ENCODE measurements at places on chromosomes 3 and 15. TPM values are rescaled to one million over a fixed set of nuclear protein-coding genes. Genes with fewer than 3 reads are reported as not detected.

DNA sequence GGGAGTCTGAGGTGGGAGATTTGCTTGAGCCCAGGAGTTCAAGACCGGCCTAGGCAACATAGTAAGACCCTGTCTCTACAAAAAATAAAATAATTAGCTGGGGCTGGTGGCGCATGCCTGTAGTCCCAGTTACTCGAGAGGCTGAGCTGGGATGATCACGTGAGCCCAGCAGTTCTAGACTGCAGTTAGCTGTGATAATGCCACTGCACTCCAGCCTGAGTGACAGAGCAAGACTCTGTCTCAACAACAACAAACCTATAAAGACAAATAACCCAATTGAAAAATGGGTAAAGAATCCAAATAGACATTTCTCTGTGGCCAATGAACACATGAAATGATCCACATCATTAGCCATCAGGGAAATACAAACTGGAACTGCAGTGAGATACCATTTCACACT is 1.1 kb upstream of the RPL32 start:
- no peak overlapping the region for H3K27ac ChIP-seq
- no peaks in the 10 kb centered on the region for H3K27me3 ChIP-seq
- H3K4me3 ChIP-seq, result no peak overlapping the region
- H3K36me3 ChIP-seq, result peaks cover 27% of the 10 kb centered on the region
- no peak for DNase-seq

GRCh38 chr3:15744176-15744575 is 53.6 kb downstream of the ANKRD28 start:
- H3K27me3 ChIP-seq, result no peaks in the 10 kb centered on the region
- H3K4me1 ChIP-seq, result no peaks in the 10 kb centered on the region
- peaks cover 63% of the 10 kb centered on the region for H3K36me3 ChIP-seq
- H3K4me3 ChIP-seq, result no peak overlapping the region
- no peak for DNase-seq

GRCh38 chr3:89179355-89180001 is 72.1 kb downstream of the EPHA3 start:
- H3K27me3 ChIP-seq, result no peaks in the 10 kb centered on the region
- DNase-seq, result no peak
- peak overlapping the region; percentile 23 for H3K27ac ChIP-seq
- no peak overlapping the region for H3K4me3 ChIP-seq
- H3K4me1 ChIP-seq, result peaks cover 26% of the 10 kb centered on the region

DNA sequence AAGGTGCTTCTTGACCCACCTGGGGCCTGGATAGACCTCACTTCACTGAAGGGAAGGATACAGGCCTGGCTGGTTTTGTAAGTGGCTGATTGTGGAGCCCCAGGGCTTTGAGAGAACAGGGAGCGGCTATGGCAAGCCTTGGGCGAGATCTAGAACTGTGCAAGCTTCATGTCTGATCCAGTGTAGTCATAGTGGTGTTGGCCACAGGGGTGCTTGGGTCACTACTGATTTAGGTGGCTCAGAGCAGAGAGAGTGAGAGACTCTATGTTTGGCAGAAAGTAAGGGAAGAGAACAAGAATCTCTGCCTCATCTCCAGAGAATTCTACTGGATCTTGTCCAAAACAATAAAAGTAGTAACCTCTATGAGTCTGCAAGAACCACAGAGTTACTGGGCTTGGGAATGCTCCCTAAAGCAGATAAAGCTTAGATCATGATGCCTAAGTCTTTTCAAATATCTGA is 394.2 kb upstream of the EPHA3 start:
- DNase-seq, result no peak
- H3K4me1 ChIP-seq, result no peaks in the 10 kb centered on the region
- H3K36me3 ChIP-seq, result no peaks in the 10 kb centered on the region
- H3K4me3 ChIP-seq, result no peak overlapping the region
- no peaks in the 10 kb centered on the region for H3K27me3 ChIP-seq
- no peak overlapping the region for H3K27ac ChIP-seq

- peak overlapping the region; percentile 97 for H3K27ac ChIP-seq
- peak; percentile 83 for DNase-seq
- H3K27me3 ChIP-seq, result no peaks in the 10 kb centered on the region
Observed at GRCh38 chr15:68054628-68055223, 611 bp downstream of the PIAS1 start.

DNA sequence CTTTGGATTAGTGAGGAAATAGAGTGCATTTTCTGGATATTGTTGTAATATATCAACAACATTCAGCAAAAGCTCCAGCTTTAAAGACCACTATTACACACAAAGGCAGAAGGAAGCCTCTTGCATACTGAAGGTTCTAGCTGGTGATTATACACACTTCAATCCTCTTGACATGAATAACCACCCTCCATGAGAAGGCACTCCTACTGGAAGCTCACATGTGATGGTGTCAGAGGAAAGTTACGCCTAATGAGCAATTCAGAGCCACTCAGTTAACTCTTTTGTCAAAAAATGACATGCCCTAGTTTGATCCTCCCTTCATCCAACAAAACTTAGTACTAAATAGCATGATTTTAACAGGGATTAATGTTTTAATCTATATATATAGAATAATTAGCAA is 124.6 kb upstream of the LYSMD4 start:
- H3K27me3 ChIP-seq, result no peaks in the 10 kb centered on the region
- H3K4me1 ChIP-seq, result no peaks in the 10 kb centered on the region
- H3K27ac ChIP-seq, result no peak overlapping the region
- H3K36me3 ChIP-seq, result no peaks in the 10 kb centered on the region

DNA sequence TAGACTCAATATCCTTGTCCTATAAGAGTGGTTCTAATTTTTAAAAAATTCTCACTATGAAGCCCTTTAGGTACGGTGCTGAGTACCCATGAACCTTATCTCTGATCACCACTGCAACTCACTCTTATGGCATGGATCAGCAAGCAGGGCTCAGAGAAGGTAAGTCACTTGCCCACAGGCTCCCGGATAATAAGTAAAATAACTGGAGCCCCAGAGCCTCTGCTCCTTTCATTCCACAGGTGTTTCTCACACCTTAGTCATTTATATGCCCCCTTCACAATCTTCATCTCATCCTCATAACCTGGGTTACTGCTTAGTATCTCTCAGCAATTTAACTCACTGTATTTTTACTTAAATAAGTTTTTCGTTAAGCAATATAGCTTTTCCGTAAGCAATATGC is 28.4 kb upstream of the AKAP13 start:
- H3K27me3 ChIP-seq, result no peaks in the 10 kb centered on the region
- H3K4me1 ChIP-seq, result peaks cover 12% of the 10 kb centered on the region
- no peak overlapping the region for H3K27ac ChIP-seq
- H3K36me3 ChIP-seq, result no peaks in the 10 kb centered on the region
- DNase-seq, result no peak

GRCh38 chr3:30260762-30261161 is 345.6 kb upstream of the TGFBR2 start:
- no peak for DNase-seq
- no peaks in the 10 kb centered on the region for H3K4me1 ChIP-seq
- H3K36me3 ChIP-seq, result no peaks in the 10 kb centered on the region
- no peak overlapping the region for H3K27ac ChIP-seq

DNA sequence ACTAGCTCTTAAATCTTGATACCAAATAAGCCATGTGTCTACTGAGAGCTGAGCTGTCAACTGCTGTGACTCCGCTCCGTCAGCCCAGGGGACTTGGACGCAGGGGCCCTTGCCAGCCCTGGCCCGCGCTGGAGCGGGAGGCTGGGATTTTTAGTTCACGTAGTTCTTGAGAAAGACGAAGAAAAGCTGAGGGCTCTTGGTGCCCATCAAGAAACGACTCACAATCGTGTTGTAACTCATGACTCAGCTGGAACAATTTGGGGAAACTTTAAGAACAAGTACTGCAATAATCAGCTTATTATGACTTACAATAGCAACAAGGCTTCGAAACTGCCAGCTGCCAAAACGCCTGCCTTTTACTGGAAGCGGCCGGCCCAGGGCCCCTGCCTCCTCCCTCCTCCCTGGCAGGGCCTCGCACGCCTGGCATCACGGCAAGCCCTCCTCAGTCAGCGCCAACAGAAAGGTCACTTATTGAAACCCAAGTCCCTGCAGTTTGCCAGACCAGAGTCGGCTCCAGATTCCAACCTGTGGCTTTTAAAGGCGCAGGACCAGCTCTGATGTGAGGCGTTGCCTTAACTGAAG is 60.3 kb downstream of the RGMA start:
- H3K27me3 ChIP-seq, result no peaks in the 10 kb centered on the region
- peak; percentile 66 for DNase-seq
- H3K4me1 ChIP-seq, result peaks cover 25% of the 10 kb centered on the region
- no peak overlapping the region for H3K27ac ChIP-seq

- no peaks in the 10 kb centered on the region for H3K36me3 ChIP-seq
- DNase-seq, result no peak
Observed at GRCh38 chr3:130259166-130259874, 86.2 kb upstream of the COL6A5 start.

GRCh38 chr3:61774279-61774890 is 213.0 kb downstream of the PTPRG start:
- no peak overlapping the region for H3K27ac ChIP-seq
- H3K4me1 ChIP-seq, result peaks cover 32% of the 10 kb centered on the region
- H3K4me3 ChIP-seq, result no peak overlapping the region
- no peaks in the 10 kb centered on the region for H3K27me3 ChIP-seq

DNA sequence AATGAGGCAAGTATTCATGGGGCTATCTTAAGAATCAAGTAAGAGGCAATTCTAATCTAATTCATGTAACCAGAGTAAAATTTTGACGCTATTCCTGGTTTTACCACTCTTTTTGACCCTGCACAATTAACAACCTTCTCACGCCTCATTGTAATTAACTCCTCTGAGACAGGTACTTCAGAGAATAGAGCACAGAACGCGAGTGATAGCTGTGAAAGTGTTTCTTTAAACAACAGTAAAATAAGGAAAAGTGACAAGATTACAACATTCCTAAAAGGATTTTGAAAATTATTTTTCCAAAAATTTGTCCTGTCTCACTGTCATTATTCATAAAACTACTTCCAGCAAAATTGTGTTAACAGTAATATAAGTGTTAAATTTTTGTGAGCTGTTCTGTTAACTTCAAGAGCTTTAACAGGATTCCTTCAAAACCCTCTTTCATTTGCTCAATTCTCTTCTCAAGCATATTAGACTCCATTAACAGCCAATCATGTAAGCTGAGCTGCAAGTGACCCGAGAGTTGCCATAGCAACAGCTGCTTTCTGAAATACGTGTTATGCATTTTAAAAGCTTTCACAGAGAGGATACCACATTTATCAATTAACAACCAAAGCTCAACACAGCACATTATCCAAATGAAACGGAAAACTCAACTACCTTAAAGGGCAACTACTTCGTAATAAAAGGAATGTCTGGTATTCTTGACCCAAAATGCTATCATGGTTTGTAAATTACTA is 93.1 kb downstream of the STAG1 start:
- H3K4me1 ChIP-seq, result peaks cover 17% of the 10 kb centered on the region
- no peaks in the 10 kb centered on the region for H3K27me3 ChIP-seq
- H3K27ac ChIP-seq, result no peak overlapping the region
- no peak for DNase-seq

DNA sequence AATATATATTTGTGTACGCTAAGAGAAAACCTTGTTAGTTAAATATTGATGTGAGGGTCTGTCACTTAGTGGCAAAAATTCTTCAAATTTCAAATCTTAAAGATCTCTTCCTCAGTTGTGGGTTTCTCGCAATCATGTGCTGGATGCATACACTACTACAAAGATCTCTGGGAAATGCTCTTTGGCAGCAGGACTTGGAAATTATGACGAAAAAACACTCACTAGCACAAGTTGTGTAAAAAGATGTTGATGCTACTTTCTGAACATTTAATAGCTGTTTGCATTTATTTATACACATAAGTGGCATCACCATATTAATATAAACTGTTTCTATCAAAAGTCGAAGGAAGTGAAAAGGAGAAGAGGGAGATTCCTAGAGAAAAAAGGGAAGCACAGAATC is 10.8 kb upstream of the NANOGP8 start:
- peaks cover 5% of the 10 kb centered on the region for H3K36me3 ChIP-seq
- no peaks in the 10 kb centered on the region for H3K4me1 ChIP-seq
- H3K4me3 ChIP-seq, result no peak overlapping the region
- no peaks in the 10 kb centered on the region for H3K27me3 ChIP-seq

DNA sequence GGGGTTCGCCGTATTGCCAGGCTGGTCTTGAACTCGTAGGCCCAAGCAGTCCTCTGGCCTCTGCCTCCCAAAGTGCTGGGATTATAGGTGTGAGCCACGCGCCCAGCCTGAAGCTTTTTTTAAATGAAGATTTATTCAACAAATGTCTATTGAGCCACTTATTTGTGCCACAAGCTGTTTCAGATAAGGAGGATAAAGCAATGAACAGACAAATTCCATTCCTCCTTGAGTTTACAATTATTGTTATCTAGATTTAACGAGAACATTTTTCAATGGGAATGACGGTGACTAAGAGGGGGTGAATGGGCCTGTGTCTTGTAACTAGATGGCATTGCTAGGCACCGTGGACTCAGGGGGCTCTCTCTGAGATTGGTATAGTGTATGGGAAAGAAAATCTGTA is 10.2 kb downstream of the PPARG start:
- peaks cover 4% of the 10 kb centered on the region for H3K4me1 ChIP-seq
- H3K36me3 ChIP-seq, result no peaks in the 10 kb centered on the region
- H3K27me3 ChIP-seq, result no peaks in the 10 kb centered on the region

DNA sequence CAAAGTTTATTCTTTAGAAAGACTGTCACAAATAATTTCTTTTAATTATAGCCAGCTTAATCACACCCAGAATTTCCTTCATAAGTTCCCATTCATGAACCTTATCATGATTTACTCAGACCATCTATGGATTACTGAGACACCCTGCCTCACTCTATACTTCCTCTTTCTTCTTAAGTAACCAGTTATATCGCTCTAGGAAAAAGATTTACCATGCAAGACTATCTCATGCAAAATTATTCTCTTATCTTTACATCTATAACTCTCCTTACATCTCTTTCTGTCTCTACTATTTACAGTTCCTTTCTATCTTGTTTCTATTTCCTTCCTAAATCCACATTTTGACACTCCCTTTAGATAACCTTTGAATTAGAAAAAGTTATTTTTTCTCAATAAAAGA is 316.8 kb downstream of the POLQ start:
- H3K4me3 ChIP-seq, result no peak overlapping the region
- H3K36me3 ChIP-seq, result no peaks in the 10 kb centered on the region
- H3K27me3 ChIP-seq, result no peaks in the 10 kb centered on the region
- no peaks in the 10 kb centered on the region for H3K4me1 ChIP-seq

DNA sequence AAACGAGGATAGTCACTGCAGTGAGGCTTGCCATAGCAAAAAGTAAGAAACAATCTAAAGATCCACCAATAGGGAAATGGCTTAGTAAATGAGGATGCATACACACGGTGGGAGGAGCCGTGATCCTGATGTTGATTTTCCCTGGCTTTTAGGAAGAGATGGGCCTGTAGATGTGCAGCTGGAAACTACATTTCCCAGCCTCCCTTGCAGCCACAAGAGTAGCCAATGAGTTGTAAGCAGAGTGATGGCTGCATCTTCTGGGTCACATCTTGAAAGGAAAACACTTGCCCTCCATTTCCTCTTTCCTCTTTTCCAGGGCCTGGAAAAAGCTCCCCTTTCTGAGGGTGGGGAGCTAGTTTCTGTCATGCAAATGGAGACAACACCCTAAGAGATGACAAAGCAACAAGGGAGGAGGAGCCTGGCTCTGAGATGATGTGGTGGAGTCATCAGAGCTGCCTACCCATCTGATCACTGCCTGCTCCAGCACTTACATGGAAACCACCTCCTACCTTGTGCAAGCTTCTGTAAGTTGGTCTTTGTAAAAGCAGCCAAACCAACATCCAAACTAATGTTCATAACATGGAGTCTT is 139.1 kb downstream of the TLE3 start:
- H3K36me3 ChIP-seq, result no peaks in the 10 kb centered on the region
- peaks cover 34% of the 10 kb centered on the region for H3K27me3 ChIP-seq
- peaks cover 8% of the 10 kb centered on the region for H3K4me1 ChIP-seq
- no peak overlapping the region for H3K27ac ChIP-seq

- H3K27me3 ChIP-seq, result no peaks in the 10 kb centered on the region
- H3K4me3 ChIP-seq, result no peak overlapping the region
- H3K27ac ChIP-seq, result no peak overlapping the region
- DNase-seq, result no peak
- H3K36me3 ChIP-seq, result no peaks in the 10 kb centered on the region
Observed at GRCh38 chr3:50653937-50654595, 20.7 kb upstream of the DOCK3 start.

MAP1A gene
- 18.2 TPM for total RNA-seq

GLDN gene
- total RNA-seq, result 0.52 TPM

LOXL1 gene
- 10.3 TPM for total RNA-seq

PIGBOS1 gene
- total RNA-seq, result 10.2 TPM
